ENCODE measurements at places on chromosomes 3 and 15.

DNA sequence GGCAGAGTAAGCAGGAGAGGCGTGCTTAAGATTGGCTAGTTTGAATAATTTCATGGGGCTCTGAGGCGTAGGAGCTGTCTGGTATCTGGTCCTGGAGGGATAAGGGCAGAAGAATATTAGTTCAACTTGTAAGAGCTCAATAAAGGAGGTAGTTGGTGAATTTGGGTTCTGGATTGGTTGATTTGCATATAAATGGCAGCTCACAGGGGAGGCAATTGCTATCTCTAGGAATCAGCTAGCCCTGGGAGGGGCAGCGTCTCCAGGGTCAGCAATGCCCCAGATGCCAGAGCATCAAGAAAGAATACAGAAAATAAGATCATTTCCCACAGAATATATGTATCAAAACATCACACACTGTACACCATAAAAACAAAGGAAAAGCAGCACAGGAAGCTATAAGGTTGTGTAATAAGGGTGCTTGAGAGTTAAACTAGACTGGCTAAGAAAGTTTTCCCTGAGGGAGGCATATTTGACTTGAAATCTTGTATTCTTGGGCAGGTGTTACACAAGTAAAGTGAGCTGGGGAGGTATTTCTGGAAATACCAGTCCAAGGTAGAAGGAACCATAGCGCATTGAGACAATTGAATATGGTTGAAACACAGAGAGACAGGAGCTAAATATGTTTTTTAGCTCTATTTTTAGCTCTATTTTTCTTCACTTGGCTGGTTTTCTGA lies 6.1 kb downstream of the MOBP start:
- DNase-seq: peak; percentile 16

GRCh38 chr3:134749802-134750553 lies 45.1 kb upstream of the EPHB1 start:
- DNase-seq: no peak

- no peak for DNase-seq
Observed at GRCh38 chr3:71657831-71658530, 67.2 kb downstream of the EIF4E3 start.

DNA sequence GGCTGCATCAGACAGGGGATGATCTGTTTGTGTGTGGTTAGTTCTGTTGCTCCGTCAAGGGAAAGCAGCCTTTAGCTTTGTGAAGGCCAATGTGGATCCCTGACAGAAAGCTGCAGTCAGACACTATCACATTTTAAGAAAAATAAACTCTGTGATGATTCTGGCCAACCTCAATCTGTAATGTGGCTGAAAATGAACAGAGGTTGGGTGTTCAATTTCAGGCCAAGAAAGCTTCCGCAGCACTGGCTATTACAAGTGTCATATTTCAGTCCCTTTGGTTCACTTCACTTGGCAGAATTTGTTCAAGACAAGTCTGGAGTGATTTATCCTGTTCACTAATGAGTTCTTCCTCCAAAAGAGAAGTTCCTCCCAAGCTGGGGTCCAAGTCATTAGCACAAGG lies 571.8 kb upstream of the IL12A start:
- peak; percentile 51 for DNase-seq

DNA sequence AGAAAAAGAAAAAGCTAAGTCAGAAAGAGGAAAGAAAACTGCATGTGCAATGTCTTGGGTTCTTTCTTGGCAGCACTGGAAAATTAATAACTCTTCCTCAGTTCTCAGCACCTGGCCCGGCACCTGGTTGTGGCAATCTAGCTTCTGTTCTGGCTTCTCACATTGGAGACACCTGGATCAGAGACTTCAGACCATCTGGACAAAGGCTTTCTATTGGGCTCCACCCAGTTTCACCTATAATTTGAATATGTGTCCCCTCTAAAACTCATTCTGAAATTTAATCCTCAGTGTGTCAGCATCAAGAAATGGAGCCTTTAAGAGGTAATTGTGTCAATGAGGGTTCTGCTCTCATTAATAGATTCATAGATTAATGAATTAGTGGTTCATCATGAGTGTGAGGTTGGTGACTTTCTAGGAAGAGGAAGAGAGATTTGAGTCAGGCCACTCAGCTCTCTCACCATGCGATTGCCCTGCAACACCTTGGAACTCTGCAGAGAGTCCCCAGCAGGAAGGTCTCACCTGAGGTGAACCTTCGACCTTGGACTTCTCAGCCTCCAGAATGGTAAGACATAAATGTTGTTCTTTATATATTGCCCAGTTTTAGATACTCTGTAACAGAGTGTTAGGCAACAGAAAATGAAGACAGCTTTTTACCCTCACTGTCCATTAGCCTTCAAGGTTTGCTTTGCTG lies 679.9 kb downstream of the NTRK3 start:
- DNase-seq: no peak

GRCh38 chr3:59438492-59438891 lies 388.7 kb upstream of the CFAP20DC start:
- no peak for DNase-seq

DNA sequence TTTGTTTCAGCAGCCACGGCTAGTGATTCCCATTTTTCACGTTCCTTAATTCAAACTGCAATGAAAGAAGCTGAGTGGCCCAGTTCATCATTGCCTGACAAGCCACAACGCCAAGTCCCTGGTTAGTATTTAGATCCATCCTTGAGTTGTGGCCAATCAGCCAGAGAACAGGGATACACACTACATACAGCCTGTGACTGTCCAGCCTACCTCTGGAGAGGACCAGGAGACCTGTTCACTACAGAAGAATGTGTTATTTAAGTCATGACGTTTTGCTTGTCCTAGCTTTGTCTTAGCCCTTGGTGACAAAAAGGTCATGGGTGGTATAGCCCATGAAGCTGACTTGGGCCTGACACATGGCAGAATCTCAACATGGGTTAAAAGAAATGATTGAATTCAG lies 2.7 kb upstream of the TPM1 start:
- DNase-seq: no peak

DNA sequence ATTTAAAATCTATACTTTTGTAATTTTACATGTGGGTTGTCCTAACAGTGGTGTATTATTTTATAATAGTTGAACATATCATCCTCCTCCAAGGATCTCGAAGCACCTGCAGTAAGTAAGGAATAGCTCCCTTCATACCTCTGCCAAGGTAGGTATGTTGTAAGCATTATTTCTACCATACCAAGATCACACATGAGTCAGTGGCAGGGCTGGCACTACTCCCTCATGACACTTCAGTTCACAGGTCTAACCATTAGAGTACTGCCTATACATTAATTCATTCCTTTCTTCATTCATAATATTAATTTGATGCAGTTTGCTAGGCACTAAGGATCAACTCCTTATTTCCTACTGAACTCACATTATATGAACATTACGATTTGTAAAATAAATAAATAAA lies 11.9 kb upstream of the LEKR1 start:
- no peak for DNase-seq

- no peak for DNase-seq
Observed at GRCh38 chr3:178950676-178951075, 120.9 kb downstream of the ZMAT3 start.

- peak; percentile 14 for DNase-seq
Observed at GRCh38 chr3:187263270-187263669, 28.3 kb downstream of the MASP1 start.

- peak; percentile 73 for DNase-seq
Observed at GRCh38 chr15:48555241-48555881, 90.1 kb downstream of the FBN1 start.

DNA sequence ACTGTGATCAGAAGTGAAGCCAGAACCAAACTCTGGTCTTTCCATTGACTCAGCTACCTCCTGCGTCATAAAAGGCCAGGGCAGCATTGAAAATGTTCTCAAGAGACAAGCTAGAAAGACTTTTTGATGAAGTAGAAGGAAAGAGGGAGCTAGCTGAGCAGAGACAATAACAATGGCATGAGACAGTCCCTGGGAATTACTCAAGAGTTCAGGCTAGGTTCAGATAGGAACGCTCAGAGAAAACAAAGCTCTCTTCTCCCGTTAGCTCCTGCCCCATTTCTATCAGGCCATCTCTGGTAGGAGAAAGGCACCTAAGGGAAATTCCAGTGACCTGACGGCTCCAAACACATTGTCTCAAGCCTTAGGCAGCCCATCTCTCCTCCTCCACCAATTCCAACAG lies 7.0 kb upstream of the OXTR start:
- DNase-seq: peak; percentile 15

DNA sequence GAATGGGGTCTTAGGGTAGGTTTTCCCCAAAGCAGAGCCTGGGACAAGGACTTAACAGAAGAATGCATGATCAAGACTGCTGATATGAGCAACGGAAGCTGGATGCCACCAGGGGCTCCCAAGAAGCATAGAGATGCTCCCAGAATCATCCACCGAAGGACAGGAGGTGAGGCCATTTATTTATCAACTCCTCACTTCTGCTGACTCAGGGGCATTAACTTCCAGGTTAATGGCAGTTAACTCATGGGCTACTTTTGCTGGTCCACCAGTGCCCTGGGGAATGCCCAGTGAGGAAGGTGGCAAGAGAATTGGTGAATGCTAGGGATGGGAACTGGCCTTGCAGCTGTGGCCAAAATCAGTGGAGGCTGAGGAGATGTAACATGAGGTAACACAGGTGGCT lies 27.8 kb downstream of the TAFA4 start:
- DNase-seq: no peak

GRCh38 chr3:169146866-169147237 lies 516.7 kb downstream of the MECOM start:
- DNase-seq: no peak

GRCh38 chr3:108100906-108101660 lies 10.3 kb upstream of the CD47 start:
- DNase-seq: no peak

- no peak for DNase-seq
Observed at GRCh38 chr3:41907330-41908073, 54.4 kb downstream of the ULK4 start.

DNA sequence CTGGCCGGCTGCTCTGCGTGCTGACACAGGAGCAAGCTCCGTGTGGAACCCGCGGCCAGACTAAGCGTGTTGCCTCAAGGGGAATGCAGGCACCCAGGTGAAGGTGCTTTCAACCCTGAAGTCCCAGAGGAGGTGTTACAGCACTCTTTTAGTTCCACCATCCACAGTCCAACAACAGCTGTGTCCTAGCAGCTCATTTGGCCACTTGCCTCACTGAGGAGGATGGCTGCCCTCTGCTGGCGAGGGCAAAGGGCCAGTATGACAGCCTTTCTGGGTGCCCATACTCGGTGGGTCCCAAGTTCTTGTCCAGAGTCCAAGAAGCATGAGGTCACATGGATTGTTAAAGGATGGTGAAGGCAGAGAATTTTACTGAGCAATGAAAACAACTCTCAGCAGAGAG lies 87.8 kb downstream of the C3orf85 start:
- no peak for DNase-seq

DNA sequence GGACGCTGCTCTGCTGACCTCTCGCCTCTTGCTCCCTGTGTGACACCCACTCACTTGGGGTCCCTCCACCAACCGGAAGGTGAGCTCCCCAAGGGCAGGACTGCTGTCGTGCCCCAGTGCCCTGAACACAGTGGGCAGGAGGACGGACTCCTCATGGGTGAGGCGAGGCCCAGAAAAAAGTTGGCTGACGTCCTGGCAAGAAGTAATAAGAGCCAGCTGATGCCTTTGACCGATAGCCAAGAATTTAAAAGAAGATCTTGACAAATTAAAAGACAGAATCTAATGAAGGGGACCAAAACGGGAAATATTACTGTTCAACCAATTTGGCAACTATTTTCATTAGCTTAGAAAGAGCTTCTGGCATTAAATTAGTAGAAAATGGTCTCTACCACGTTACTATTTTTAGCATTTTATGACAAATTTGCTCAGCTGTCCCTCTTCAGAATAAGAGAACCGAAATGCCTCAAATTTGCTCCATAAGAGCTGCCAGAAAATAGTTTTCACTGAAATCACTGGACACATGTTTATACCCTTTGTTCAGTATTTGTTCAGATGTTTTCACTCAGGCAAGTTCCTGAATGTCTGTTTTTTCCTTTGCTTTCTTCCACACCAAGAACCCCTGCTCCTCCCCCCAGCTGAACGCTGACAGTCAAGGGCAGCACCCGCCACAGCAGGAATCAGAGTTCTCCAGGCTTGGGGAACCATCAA lies 60.5 kb downstream of the XXYLT1 start:
- peak; percentile 78 for DNase-seq

DNA sequence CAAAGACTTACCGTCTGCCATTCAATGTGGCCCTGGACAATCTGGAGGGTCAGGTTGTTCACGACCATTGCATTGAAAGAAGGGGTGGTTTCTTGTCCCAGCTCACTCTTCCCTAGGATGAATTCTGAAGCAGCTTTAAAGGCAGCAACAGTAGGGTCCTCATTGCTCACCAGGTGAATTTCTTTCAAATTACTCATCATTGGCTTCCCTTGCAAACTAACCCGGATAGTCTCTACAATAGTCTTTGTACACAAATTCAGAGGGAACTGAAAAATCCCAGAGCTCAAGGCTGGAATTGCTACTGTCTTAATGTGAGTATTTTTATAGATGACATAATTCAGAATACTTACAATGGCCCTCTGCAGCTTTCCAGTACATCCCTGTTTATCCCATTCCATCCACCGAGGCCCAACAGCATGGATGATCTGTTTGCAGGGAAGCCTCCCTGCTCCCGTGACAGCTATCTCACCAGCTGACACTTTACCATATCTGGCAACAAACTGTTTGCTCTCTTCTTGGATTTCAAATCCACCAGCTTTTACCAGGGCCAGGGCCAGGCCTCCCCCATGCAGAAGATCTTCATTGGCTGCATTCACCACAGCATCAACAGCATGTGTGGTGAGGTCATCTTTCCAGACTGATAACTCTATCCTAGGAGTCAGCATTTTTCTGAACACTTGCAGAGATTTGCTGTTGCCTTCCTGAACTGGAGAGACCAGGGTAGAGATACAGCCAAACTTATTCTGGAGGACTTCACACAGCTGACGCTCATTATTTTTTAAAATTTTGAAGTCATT lies 8.6 kb downstream of the PARP9 start:
- DNase-seq: no peak

DNA sequence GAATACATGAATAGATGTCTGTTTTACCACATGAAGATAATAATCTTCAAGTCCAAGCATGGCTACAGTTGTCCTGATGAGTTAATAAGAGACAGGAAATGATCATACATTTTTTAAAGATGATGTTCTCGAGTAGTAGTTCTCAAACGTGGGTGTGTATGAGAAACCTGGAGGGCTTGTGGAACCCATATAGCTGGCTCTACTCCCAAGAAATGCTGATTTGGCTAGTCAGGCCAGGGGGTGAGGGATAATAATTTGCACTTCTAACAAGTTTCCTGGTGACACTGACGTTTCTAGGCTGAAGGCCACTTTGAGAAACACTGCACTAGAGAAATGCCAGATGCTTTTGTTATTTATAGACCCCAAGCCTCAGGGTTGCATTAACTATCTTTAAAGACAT lies 37.0 kb downstream of the ROPN1B start:
- DNase-seq: no peak

- DNase-seq: no peak
Observed at GRCh38 chr15:80177156-80177555, 24.4 kb downstream of the FAH start.

- DNase-seq: no peak
Observed at GRCh38 chr3:182111967-182112366, 400.2 kb downstream of the SOX2 start.

DNA sequence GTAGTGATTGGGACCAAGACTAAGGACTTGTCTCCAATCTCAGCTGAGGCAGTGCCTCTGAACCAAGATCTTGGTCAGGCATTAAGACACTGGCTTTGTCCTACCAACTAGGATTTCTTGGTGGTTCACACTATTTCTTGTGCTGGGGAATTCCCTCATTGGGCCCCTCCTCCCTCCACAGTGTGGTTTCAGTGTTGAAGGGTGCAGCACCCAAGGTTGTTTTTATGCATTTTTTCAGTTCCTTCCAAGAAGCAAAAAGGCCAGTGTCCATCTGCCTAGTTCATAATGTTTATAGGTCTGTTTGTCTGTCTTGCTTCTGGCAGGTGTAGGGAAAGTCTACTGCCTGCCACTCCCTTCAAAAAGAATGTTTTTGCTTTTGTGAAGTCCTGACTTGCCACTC lies 10.6 kb upstream of the ITPKA start:
- no peak for DNase-seq

All from eye (tissue), 1 donor.